Uterus (tissue), 4 donors: ENCODE measurements at places on chromosomes 1 and 21. TPM values are rescaled to one million over a fixed set of nuclear protein-coding genes. Genes with fewer than 3 reads are reported as not detected.

The CYP4A22 gene
- not detected for total RNA-seq

The GNG4 gene
- total RNA-seq, result 0.51 TPM

The FAM131C gene
- not detected for total RNA-seq

The ALG6 gene
- total RNA-seq, result 14.6 TPM

The TNFRSF4 gene
- not detected for total RNA-seq

DNA sequence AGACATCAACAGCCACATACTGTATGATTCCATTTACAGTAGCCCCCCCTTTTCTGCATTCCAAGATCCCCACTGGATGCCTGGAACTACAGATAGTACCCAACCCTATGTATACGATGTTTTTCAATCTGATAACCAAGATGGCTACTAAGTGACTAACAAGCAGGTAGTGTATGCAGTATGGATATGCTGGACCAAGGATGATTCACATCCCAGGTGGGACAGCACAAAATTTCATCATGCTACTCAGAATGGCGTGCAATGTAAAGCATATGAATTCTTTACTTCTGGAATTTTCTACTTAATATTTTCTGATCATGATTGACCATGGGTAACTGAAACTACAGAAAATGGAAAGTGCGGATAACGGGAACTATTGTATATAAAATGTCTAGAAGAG, 30.0 kb upstream of the MRPS6 start:
- H3K4me3 ChIP-seq, result no peak overlapping the region
- H3K4me1 ChIP-seq, result no peaks in the 10 kb centered on the region
- H3K27ac ChIP-seq, result no peak overlapping the region
- no peaks in the 10 kb centered on the region for H3K36me3 ChIP-seq
- no peak for DNase-seq

- no peak overlapping the region for H3K27ac ChIP-seq
- no peak overlapping the region for H3K4me3 ChIP-seq
- no peaks in the 10 kb centered on the region for H3K27me3 ChIP-seq
- H3K36me3 ChIP-seq, result no peaks in the 10 kb centered on the region
- DNase-seq, result no peak
Measured at GRCh38 chr1:162405800-162406199, 6.1 kb downstream of the SH2D1B start.

DNA sequence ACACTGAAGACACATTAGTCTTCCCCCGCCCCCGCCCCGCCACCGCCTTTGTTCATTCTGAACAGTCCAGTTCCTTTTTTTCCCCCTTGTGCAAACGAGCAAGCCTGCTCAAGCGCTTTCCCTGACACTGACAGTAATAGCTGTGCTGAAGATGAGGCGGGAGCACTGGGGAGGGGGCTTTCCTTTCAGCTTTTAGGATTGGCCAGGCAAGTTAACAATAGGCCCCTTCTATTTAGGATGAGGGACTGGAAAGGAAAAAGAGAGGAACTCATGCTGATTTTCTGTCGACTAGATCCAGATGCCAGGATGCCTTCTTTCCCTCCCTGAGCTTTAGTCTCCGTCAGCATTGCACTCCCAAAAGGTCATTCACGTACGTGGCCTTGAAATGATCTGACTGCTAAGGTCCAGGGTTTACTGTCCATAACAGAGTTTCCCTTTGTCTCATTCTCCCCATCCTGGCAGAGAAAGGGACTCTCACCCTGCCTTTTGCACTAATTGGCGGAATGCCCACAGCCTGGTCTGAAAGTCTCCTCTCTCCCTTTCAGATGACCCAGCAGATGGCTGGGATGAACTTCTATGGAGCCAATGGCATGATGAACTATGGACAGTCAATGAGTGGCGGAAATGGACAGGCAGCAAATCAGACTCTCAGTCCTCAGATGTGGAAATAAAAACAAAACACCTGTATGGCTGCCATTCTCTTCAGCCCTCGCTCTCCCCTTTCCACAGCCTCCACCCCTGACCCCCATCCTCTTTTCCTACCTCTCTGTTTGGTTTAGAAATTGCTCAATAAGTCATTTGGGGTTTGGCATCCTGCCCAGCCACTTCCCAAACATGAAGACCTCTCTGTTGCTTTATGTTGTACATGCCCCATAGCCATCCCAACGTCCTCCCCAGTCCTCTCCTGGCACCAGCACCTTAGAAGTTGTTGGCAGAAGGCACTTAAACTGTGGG, 28.6 kb upstream of the ZFP69B start:
- H3K4me1 ChIP-seq, result no peaks in the 10 kb centered on the region
- no peaks in the 10 kb centered on the region for H3K36me3 ChIP-seq
- no peak overlapping the region for H3K4me3 ChIP-seq

- no peak overlapping the region for H3K27ac ChIP-seq
- H3K4me3 ChIP-seq, result no peak overlapping the region
- no peaks in the 10 kb centered on the region for H3K4me1 ChIP-seq
- H3K27me3 ChIP-seq, result no peaks in the 10 kb centered on the region
- no peaks in the 10 kb centered on the region for H3K36me3 ChIP-seq
Measured at GRCh38 chr1:175270361-175270760, 77.8 kb upstream of the KIAA0040 start.

GRCh38 chr1:86811142-86811924, 102.6 kb downstream of the SELENOF start:
- no peaks in the 10 kb centered on the region for H3K4me1 ChIP-seq
- no peak for DNase-seq
- H3K27me3 ChIP-seq, result no peaks in the 10 kb centered on the region
- H3K4me3 ChIP-seq, result no peak overlapping the region
- no peaks in the 10 kb centered on the region for H3K36me3 ChIP-seq

DNA sequence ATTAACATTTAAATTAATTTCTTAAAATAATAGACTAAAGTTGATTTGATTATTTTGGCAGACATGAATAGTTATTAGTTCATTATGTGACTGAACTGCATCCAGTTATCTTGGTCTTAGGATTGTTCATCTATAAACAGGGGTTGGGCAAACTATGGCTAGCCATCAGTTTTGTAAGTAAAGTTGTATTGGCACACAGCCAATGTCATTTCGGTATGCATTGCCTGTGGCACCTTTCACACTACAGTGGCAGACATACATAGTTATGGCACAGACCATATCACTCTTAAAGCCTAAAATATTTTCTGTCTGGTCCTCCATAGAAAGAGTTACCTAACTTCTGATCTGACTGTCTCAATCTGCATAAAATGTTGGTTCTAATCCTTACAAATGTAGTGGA, 27.2 kb downstream of the ADGRL2 start:
- H3K36me3 ChIP-seq, result no peaks in the 10 kb centered on the region
- no peaks in the 10 kb centered on the region for H3K27me3 ChIP-seq
- no peak for DNase-seq
- H3K27ac ChIP-seq, result no peak overlapping the region

DNA sequence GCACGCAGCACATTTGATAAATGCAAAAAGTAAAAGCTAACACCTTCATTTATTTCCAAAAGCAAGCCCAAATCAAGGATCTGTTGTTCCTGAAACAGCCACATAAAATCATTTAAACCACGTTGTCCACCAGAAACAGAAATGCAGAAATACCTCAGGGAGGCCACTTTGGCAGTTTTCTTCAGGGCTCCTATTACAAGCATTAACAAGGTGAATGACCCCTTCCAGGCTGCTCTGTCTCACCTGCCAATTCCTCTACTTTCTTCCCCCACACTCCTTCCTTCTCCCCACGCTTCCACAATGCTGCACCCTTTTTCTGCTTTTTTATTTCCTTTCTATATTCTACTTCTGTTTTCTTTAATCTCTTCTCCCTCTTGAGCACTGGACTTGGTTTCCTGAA, 55.0 kb upstream of the PTGFRN start:
- no peak for DNase-seq
- no peaks in the 10 kb centered on the region for H3K27me3 ChIP-seq
- peak overlapping the region; percentile 1 for H3K27ac ChIP-seq
- no peaks in the 10 kb centered on the region for H3K36me3 ChIP-seq
- H3K4me1 ChIP-seq, result no peaks in the 10 kb centered on the region
- no peak overlapping the region for H3K4me3 ChIP-seq

DNA sequence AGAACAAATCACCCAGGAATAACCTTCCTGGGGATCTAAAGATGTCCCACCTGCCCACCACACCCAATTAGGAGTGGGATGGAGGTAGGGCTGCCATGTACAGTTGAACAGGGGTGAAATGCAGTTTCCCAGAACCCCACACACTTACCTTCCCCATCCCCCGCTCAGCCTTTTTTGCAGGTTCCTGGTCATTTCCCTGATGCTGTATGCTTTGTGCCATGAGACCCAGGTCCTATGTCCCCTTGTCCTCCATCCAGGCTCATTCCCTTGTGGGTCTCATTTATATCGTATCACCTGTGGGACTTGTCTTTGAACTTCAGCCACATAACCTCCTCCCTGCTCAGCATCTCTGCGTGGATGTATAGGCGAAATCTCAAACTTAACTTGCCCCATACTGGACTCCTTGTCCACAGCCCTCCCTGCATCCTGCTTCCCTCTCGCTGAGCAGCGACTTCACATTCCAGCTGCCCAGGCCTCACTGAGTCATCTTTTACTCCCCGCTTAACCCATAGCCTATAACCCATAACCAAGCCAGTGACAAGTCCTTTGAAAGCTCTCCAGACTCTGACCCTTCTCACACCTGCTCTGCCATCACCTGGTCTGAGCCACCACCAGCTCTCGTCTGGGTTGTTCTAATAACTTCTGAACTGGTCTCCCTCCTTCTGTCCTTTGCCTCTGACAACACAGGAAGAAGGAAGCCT, 4.7 kb downstream of the LDLRAD2 start:
- no peak overlapping the region for H3K4me3 ChIP-seq
- no peak for DNase-seq
- no peaks in the 10 kb centered on the region for H3K36me3 ChIP-seq
- H3K27ac ChIP-seq, result no peak overlapping the region
- peaks cover 4% of the 10 kb centered on the region for H3K4me1 ChIP-seq
- no peaks in the 10 kb centered on the region for H3K27me3 ChIP-seq

GRCh38 chr1:218803351-218803997, 370.2 kb upstream of the LYPLAL1 start:
- H3K27me3 ChIP-seq, result no peaks in the 10 kb centered on the region
- H3K27ac ChIP-seq, result no peak overlapping the region
- H3K4me3 ChIP-seq, result no peak overlapping the region
- DNase-seq, result no peak

- H3K4me1 ChIP-seq, result no peaks in the 10 kb centered on the region
- H3K27me3 ChIP-seq, result no peaks in the 10 kb centered on the region
- H3K27ac ChIP-seq, result peak within 1 kb of the TSS; percentile 83
- peak; percentile 80 for DNase-seq
Measured at GRCh38 chr1:231240883-231241735, at the start of gene GNPAT. Gene GNPAT (plus strand): TSS chr1:231241212. CDS start chr1:231241379, 167 bp downstream.

GRCh38 chr1:184965944-184966860, 8.1 kb downstream of the NIBAN1 start:
- no peaks in the 10 kb centered on the region for H3K4me1 ChIP-seq
- no peak for DNase-seq
- H3K27me3 ChIP-seq, result no peaks in the 10 kb centered on the region
- no peaks in the 10 kb centered on the region for H3K36me3 ChIP-seq
- no peak overlapping the region for H3K4me3 ChIP-seq

DNA sequence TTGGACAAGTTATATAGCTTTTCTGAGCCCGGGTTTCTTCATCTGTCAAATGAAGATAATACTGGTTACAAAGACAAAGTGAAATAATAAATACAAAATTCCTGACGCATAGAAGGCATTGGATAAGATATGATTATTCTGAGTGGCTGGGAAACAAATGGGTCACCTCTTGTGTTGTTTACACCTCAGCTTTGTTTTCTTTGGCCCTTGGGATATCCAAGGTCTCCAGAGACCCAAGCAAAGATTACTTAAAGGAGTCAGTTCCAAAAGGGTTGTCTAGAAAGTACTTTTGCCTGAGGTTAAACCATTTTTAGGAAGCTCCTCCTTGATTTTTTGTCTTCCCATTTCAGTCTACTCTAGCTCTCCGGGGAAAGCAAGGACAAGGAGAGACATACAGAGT, 9.7 kb downstream of the KHDRBS1 start:
- H3K27ac ChIP-seq, result no peak overlapping the region
- no peaks in the 10 kb centered on the region for H3K36me3 ChIP-seq
- H3K27me3 ChIP-seq, result no peaks in the 10 kb centered on the region
- no peak overlapping the region for H3K4me3 ChIP-seq
- DNase-seq, result no peak

DNA sequence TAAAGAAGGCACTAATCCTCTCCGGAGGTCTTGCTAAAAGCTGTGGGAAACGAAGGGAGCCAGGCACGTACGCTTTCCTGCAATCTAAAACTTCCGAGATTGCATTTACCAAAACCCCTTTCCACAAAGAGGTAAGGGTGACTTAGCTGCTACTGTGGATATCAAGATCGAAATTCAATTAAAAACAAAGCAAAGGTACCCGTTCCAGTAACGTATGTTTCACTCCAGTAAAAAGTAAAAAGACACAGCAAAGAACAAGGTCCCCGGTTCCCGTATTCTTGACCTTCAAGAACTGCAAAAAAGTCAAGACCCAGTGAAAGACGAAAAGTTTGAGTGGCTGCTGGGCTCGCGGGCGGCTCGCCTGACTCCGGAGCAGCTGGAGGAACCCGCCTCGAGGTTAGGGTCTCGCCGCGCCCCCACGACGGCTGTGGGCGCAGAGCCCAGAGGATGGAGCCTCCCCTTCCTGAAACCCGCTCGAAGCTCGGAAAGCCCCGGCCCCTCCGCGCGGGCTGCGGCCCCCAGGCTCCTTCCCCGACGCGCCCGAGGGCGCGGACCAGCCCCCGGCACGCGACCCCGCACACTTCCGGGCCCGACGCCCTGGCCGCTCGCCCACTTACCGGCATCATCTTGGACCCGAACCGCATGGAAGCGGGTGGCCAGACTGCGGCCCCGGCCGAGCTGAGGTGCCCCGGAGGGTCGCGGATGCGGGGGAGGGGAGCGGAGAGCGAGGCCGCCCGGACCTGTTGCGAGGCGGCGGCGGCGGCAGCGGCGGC, 524 bp downstream of the TP53BP2 start:
- H3K36me3 ChIP-seq, result no peaks in the 10 kb centered on the region
- peaks cover 3% of the 10 kb centered on the region for H3K4me1 ChIP-seq
- DNase-seq, result peak; percentile 57
- peak overlapping the region; percentile 59 for H3K4me3 ChIP-seq
- peak overlapping the region; percentile 99 for H3K27ac ChIP-seq
- no peaks in the 10 kb centered on the region for H3K27me3 ChIP-seq

GRCh38 chr1:3618881-3619671, 5.7 kb upstream of the TPRG1L start:
- no peaks in the 10 kb centered on the region for H3K27me3 ChIP-seq
- no peak overlapping the region for H3K27ac ChIP-seq
- H3K4me1 ChIP-seq, result no peaks in the 10 kb centered on the region
- no peak overlapping the region for H3K4me3 ChIP-seq

DNA sequence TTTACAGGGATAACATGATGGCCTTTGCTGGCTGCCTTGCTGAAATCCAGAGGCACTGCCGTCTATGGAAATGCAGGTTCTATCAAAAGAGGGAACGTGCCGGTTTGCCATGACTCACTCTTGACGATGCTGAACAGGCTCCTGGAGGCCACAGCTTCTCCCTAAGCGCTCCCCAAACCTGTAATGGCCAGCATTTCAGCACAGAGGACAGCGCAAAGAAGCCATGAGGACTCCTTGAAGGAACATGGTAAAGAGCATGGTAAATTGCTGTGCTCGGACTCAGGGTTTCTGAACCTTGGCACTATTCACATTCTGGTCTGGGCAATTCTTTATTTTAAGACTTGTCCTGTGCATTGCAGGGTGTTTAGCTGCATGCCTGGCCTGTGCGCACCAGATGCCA, 217.5 kb downstream of the CAMTA1 start:
- H3K27me3 ChIP-seq, result no peaks in the 10 kb centered on the region
- no peaks in the 10 kb centered on the region for H3K36me3 ChIP-seq
- no peaks in the 10 kb centered on the region for H3K4me1 ChIP-seq
- no peak overlapping the region for H3K4me3 ChIP-seq

- H3K4me1 ChIP-seq, result peaks cover 4% of the 10 kb centered on the region
- peak overlapping the region; percentile 57 for H3K27ac ChIP-seq
- H3K36me3 ChIP-seq, result no peaks in the 10 kb centered on the region
Measured at GRCh38 chr1:155379631-155380090, 59.0 kb downstream of the RUSC1 start.
